Activated naive CD8-positive, alpha-beta T cell treated with anti-CD3 and anti-CD28 coated beads, Interleukin-2, amount 10 ng/mL, durations not matched to agents 7 days and 5 days (primary cell): ENCODE measurements at places on chromosomes 2 and 18.

GRCh38 chr2:64130333-64130732 lies 13.9 kb downstream of the PELI1 start:
- DNase-seq = no peak

DNA sequence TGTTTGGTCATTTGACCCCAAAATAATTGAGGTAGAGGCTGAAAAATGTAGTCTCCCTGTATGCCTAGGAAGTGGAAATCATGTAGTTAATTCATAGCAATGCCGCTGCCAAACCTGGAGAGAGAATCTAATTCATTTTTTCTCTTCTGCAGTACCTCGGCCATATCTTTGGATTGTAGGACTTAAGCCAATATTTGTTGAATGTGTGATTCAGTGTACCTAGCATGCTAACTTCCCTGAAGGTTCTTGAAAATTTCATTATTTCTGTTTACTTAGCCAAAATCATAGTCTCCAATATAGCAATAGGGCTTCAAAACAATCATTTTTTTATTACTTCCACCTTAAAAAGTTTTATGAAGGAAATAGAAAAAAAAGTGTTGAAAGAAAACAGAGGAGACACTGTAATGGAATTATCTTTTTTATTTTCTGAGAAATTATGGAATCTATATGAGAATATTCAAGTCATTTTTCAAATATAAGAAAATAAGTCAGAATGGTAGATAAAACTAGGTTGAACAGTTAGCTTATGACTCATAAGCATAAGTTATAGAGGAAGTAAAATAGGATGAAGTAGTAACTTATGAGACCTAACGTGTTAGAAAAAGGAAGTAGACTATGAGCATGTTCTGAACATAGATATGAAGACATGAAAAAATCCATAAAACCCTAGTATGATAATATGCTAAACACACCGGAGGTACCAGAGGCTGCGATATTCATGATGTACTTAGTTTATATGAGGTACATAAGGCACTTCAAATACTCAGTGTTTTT lies 35.2 kb upstream of the CDH19 start:
- no peak for DNase-seq

- DNase-seq = no peak
Observed at GRCh38 chr18:80201739-80202138, 45.6 kb downstream of the PARD6G start.

DNA sequence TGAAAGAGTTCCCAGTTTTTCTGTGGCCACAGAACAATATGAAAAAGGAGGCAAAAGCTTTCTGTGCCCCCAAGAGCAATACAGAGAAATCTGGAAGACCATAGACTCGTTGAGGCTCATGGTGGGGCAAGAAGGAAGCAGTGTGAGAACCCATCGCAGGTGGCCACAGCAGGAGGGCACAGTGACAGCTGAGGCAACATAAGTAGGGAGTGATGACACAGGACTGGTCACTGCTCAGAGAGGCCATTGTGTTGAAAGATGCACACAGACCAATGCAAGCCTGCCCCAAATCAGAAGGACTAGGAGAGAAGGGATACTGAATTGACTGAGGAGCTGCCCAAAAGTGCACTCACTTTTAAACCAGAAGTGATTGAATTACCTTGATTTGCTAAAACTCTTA lies 483.6 kb downstream of the EPHA4 start:
- no peak for DNase-seq

DNA sequence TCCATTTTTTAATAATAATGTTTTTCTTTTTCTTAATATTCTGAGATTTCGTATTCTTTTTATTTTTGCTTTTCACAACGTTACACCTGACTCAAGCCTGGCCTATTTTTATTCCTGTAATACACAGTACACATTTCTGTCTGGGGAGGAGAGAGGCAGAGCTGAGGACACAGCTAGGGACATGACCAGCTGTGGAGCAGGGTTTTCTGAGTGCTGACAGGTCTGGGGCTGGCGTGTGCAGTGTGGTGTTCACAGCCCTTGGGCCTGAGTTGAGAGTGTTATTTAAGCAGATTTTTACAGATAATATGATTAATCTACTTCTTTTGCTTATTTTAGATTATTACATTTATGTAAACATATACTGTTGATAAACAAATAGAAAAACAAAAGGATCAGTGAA lies 55.9 kb downstream of the ZAP70 start:
- no peak for DNase-seq

GRCh38 chr2:204571041-204571440 lies 25.8 kb downstream of the PARD3B start:
- no peak for DNase-seq

- no peak for DNase-seq
Observed at GRCh38 chr18:22311301-22311700, 106.4 kb downstream of the CTAGE1 start.

- no peak for DNase-seq
Observed at GRCh38 chr2:55147041-55147440, 85.1 kb downstream of the CLHC1 start.

GRCh38 chr2:75253526-75253925 lies 54.2 kb upstream of the TACR1 start:
- no peak for DNase-seq

- DNase-seq = no peak
Observed at GRCh38 chr18:44937960-44938719, 257.5 kb downstream of the SETBP1 start.

GRCh38 chr2:135890835-135891234 lies 14.6 kb upstream of the MCM6 start:
- no peak for DNase-seq
